Adrenal gland (tissue), 19 donors: ENCODE measurements at places on chromosomes 4 and X. TPM values are rescaled to one million over a fixed set of nuclear protein-coding genes. Genes with fewer than 3 reads are reported as not detected.

- DNase-seq: no peak
- peak overlapping the region; percentile 76 for H3K27ac ChIP-seq
- H3K36me3 ChIP-seq: no peaks in the 10 kb centered on the region
- peaks cover 38% of the 10 kb centered on the region for H3K4me1 ChIP-seq
Measured at GRCh38 chr4:140372751-140373327, 607 bp upstream of the SCOC start.

DNA sequence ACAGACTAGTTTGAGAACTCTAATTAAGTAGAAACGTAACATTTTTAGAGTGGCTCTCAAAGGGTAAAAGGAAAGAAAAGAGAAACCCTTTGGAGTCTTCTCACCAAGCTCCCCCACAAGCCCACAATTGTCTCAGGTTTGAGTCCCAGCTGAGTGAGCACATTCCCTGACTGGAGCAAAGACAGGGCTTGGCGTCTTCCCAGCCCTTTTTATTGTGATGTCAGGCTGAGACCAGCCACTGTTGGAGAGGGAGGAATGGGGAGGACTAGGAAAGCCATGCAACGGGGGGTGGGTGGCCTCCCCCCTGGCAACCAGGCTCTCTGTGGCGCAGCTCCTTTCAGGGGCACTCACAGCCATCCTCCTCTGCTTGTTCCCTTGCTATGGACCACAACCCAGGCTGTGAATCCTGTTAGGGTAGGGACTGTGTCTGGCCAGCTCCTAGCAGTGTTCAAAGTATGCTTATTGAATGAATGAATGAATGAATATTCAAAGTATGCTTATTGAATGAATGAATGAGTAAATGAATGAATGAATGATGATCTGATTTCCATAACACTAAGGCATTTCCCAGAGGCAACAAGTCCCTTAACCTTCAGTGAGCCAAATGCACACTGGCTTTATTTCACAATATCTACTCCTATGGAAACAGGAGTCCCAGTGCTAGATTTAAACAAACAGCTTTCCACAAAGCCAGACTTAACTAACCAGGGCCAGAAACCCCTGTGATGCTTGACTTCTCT lies 413.3 kb downstream of the MID1IP1 start:
- no peak overlapping the region for H3K27ac ChIP-seq
- no peak overlapping the region for H3K4me3 ChIP-seq
- peaks cover 33% of the 10 kb centered on the region for H3K27me3 ChIP-seq
- H3K36me3 ChIP-seq: no peaks in the 10 kb centered on the region

DNA sequence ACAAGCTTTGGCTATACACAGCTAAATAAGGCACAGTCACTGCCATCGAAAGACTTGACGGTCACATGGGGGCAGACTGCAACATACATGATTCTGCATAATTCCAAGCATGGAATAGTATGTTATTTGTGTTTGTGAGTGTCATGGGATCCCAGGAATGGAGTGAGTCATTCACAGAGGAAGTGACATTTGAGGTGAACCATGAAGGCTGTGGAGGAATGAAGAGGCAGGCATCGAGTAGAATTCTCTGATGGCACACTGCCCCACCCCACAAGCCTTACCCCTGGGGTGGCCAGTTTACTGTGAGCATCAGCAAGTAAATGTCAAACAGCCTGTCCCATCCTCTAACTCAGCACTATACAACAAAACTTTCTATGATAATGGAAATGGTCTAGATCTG lies 619.7 kb downstream of the MID1IP1 start:
- H3K27ac ChIP-seq: no peak overlapping the region
- no peaks in the 10 kb centered on the region for H3K36me3 ChIP-seq
- DNase-seq: no peak
- peaks cover 9% of the 10 kb centered on the region for H3K27me3 ChIP-seq

The FATE1 gene
- total RNA-seq: not detected

The SSR4 gene
- total RNA-seq: 366 TPM
